Fibroblast of lung (primary cell): ENCODE measurements at places on chromosomes 1 and 21.

- peak; percentile 26 for DNase-seq
Measured at GRCh38 chr21:38861989-38862683, 56.4 kb downstream of the ETS2 start.

DNA sequence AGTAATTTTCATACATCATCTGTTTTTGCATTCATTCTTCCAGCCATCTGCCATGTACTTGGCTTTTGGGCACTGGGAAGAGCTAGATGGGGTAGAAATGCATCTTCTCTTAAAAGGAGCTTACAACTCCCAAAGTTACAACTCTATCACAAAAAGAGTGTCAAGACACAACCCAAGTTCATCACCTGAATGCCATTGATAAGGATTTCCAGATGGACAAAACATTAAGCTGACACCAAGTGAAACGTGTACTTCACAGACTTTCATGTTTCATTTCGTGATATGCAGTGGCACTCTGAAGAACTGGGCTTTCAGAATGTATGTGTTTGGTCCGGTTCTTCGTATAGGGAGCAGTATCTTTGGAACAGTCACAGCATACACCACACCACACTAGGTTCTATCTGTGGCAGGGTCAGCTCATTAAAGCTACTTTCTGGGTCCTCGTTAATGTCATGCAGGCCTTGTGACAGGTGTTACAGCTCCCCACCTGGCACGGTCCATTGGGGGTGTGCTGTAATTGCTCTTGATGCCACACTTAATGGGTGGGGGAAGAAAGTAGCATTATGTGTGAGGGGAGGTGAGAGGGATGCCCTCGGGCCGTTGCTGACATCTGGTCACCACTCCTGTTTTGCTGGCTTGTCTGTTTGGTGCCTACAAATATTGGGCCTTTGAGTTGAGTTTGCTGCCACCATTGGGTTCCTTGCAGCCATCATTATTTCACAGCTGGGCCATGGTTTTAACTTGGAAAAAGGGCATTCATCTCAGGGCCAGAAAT is 164.9 kb downstream of the NFIA start:
- no peak for DNase-seq

DNA sequence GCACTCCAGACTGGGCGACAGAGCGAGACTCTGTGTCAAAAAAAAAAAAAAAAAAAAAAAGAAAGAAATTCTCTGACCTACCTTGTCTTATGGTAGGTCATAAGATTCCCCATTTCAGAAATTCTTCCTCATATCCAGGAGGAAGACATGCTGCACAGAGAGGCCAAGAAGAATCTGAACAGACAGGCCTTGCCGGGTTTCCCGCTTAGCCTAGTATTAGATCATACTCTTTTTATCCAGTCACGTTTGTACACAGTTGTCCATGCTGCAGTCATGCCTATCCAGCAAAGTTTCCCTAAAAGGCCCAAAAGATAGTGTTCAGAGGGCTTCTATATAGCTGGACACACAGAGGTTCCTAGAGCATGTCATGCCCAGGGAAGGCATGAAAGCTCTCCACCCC is 93.6 kb upstream of the CHODL start:
- DNase-seq, result no peak

GRCh38 chr1:4119516-4120220 is 219.6 kb upstream of the C1orf174 start:
- DNase-seq, result no peak

DNA sequence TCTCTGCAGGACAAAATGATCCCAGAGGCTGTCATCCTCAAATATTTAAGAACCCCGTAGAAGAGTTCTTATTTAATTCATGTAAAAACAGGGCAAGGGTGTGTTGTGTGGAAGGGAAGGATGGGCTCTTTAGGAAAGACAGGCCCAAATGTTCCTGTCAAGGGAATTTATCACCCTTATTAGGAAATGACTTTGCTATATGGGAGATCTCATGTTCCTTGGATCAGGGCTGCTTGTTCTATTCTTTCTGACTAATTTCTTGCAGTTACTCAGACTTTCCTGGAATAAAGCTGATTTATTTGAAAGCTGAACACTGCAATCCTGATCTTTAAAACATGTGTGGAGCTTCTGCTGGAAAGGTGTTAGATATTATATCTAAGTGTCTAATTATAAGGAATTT is 72.8 kb downstream of the SELENOF start:
- peak; percentile 50 for DNase-seq

GRCh38 chr1:187696073-187696472 is 867.3 kb downstream of the PLA2G4A start:
- peak; percentile 3 for DNase-seq

GRCh38 chr1:60864722-60865121 is 217.6 kb upstream of the NFIA start:
- DNase-seq, result no peak

DNA sequence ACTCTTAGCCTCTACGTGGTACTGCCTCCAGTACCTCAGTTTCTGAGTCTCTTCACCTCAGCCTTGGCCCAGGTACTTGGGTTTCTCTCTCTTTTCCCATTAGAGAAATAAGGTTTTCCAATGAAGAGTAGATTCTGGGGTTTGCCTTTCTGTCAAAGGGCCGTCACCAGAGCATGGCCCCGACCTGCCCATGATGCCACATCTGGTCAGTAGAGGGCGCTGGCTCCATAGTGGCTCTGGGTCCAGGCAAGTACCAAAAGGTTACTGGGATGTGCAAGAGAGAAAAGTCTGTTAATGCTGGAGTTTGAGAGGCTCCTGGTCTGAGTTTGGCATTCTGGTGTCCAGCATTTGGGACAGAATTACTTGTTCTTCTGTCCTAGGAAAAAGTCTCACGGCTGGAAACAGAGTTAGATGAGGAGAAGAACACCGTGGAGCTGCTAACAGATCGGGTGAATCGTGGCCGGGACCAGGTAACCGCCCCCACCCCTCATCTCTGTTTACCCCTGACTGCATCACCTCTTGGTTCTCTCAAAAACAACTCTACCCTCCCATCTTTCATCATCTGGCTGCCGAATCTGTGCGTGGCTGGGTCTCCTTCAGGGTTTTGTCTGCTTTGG is 5.3 kb upstream of the TUFT1 start:
- peak; percentile 74 for DNase-seq

DNA sequence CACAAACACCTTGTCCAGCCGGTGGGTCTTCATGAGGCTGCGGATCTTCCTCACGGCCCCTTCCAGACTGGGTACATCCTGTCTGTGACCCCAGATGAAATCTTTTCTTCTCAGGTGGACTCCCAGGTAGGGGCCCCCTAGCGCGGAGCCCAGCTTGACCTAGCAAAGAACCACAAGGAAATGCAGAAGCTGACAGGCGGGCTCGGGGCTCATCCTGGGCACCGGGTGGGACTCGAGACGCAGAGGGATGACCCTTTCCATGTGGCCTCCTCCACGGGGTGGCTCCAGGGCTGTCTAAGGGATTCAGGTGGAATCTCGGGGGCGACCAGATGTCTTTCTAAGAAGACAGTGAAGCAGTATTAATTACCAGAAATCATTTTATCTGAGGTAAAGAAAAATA is 17.8 kb downstream of the POFUT2 start:
- DNase-seq, result no peak
